ENCODE measurements at places on chromosomes 13 and 19.

DNA sequence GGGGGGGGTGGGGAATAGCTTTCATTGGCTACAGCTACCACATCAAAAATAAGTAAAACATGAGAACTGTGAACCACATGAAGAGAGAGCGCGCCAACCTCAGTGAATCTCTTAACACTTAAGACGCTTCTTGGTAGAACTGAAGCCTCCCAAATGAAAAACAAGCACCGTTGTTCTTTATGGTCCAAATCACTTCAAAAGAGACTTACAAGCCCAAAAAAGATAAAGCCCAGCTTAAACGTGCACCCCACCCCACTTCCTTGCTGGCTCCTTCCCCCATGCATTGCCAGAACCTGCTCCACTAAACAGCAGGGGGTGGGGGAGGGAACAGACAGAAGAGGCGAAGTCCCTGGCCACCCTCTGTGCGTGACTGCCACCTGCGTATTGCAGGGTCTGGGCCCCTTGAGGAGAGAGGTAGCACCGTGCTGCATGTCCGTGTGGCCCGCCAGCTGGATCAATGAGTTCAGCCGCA, 479.1 kb downstream of the FOXO1 start:
- peak; percentile 37 for DNase-seq

- no peak for DNase-seq
Observed at GRCh38 chr19:16378291-16378889, 53.8 kb downstream of the KLF2 start.

GRCh38 chr13:43880926-43881325, 1.2 kb downstream of the LACC1 start:
- DNase-seq: peak; percentile 1

DNA sequence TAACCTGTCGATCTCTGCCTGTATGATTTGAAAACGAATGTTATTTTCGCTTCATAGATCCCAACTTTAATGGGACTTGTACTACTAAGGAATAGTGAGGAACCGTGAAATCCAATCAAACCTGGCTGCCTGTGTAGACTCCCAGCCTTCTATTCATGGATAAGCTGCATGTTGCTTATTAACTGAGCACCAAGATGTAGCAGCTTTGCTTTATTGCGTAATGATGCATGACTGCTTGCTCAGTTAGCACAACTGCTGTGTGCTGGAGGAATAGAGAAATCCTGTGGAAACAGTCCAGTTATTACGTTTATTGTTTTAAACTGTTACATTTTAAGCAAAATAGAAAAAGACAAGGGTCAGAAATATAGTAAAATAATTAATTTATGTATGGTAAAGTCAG, 108.2 kb downstream of the SHISA2 start:
- DNase-seq: no peak

GRCh38 chr13:77831866-77832265, 86.8 kb downstream of the EDNRB start:
- DNase-seq: no peak

DNA sequence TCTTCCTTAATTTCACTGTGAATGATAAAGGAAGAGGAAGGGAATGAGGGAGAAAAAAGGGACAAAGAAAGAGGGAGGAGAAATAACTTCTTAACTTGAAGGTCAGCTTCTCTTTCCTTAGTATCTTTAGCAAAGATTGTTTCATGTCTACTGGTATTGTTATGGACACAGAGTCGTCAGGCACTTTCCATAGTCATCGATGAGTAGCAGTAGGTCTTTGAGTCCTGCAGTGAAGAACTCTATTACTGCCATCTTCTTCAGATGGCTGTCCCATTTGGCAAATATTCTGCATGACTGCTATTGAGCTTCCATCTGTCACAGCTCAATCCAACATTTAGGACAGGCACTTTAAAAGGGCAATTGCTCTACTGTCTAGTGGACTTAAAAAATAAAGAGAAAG, 2463.1 kb downstream of the PCDH9 start:
- DNase-seq: no peak

DNA sequence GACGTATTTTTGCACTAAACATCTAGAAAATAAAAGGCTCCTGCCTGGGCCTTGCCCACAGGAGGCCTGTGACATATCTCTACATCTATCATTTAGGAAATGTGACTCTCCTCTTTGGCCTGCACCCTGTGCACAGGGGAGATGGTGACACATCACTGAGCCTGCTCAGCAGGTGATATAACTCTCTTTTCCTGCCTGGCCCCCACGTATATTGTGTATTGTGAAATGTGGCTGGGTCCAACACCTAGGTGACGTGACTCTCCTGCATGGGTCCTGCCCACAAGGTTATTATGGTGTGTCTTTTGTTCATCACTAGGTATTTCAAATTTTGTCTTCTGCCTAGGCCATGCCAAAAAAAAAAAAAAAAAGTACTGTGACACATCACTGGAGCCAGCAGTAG, 61.4 kb upstream of the ZNF724 start:
- DNase-seq: no peak

DNA sequence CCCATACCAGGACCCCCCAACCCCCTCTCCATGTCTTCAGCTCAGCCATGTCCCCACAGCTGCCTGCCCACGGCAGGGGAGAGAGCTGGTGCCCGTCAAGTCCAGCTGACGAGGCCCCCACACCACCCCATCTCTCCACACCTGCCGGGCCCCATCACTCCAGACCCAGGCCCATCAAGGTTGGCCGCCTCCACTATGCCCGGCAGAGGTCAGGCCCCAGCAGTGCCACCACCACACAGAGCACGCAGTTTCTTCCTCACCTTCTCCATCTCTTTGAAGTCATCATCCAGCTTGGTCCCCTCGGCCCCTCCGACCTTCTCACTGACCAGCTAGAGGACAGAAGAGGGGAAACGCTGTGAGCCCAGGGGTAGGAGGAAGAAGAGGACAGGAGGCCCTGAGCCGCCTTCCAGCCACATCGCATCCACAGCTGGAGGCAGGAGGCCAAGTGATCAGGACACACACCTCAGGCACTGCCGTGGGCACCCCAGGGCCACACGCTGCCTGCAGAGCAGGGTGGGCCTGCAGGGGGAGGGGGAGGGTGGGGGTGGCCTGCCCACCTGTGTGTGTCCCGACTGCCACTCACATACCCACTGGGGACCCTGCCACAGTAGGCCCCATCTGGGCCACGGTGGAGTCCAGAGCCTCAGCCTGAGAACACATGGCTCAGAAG, 23.4 kb downstream of the MPND start:
- no peak for DNase-seq

DNA sequence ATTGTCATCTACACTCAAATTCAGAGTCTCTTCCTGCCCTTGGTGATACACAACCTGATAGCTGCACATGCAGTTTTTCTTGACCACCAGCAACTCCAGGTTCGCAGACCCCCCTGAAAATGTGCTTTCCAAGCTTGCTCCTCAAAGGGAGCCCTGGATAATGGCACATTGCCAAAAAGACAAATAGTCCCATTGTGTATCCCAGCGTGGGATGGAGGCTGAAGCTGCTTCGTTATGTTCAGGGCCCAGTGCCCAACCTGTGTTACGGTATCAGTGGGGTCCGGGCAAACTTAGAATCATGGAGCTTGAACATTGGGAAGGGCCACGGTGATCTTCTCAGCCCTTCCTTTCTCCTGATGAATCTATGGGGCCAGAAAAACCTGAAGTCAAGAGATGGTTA, 173.0 kb downstream of the TEX29 start:
- peak; percentile 46 for DNase-seq

- DNase-seq: no peak
Observed at GRCh38 chr19:18760440-18761383, 30.4 kb downstream of the COMP start.

DNA sequence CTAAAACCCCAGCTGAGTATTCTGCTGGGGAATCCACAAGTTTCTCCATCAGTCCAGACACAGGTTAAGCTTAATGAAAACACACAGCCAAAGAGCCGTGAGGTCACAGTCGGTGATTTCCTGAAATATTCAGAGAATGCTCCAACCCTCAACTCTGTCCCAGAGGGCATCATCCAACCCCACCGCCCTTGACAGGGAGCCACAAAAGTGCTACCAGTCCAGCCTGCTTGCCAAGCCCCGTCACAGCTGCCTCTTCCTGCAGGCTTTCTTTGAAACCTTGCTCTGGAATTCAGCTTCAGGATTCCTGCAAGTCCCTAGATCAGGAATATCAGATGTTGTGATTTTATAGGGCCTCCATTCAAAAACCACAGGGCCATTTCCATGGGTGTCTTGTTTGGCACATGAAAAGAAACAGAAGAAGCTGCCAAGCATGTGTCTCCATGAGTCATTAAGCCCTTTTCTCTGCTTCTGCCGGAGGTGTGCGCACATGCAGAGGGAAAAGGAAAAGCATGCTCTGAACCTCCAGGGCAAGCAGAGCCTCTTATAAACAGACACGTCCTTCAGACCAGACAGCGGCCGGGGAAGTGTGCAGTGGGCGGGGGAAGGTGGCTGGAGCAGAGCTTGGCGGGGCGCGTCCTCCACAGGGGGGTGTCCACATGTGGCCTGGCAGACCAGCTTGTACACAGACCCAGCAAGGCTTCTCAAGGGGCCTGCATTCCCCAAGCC, 164.7 kb downstream of the KATNAL1 start:
- peak; percentile 17 for DNase-seq

- peak; percentile 16 for DNase-seq
Observed at GRCh38 chr13:44407379-44407778, 33.8 kb downstream of the SERP2 start.

GRCh38 chr19:28169168-28169887, 1043.6 kb downstream of the UQCRFS1 start:
- no peak for DNase-seq

- no peak for DNase-seq
Observed at GRCh38 chr13:47396915-47397314, 500.1 kb upstream of the HTR2A start.

DNA sequence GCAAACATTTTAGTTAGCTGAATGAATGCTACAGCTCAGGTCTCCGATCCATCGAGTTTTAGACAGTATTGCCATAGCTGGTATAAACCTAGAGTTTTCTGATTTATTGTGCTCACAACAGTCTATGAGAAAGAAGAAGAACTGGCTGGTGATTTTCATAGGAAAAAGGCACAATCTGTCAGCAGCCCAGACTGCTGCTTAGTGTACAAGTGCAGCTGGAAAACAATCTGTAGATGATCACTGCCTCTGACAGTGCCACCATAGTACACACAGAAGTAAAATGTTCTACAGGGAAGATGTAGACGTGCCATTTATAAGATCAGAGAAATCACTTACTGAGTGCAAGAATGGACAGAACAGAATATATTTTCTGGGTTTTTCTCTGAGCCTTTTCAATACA, 48.4 kb downstream of the MYO16 start:
- DNase-seq: no peak

- DNase-seq: peak; percentile 57
Observed at GRCh38 chr19:19866611-19867248, 1.0 kb downstream of the ZNF253 start.

DNA sequence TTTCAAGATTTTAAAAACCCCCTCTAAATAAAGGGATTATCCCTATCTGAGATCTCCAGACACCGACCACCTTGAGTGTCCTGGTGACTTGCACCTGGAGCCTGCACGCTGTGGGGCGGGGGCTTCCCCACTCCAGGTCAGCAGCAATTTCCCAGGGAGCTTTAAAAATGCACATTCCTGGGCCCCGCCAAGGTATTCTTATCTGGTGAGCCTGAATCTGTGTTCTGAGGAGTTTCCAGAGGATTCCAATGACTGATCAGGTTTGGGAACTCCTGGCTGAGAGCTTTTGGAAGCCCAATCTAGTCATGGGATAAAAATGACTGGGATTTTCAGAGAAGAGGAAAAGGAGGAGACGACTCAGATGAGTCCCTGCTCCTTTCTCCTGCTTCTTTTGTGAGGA, 66.1 kb downstream of the FGF9 start:
- no peak for DNase-seq

DNA sequence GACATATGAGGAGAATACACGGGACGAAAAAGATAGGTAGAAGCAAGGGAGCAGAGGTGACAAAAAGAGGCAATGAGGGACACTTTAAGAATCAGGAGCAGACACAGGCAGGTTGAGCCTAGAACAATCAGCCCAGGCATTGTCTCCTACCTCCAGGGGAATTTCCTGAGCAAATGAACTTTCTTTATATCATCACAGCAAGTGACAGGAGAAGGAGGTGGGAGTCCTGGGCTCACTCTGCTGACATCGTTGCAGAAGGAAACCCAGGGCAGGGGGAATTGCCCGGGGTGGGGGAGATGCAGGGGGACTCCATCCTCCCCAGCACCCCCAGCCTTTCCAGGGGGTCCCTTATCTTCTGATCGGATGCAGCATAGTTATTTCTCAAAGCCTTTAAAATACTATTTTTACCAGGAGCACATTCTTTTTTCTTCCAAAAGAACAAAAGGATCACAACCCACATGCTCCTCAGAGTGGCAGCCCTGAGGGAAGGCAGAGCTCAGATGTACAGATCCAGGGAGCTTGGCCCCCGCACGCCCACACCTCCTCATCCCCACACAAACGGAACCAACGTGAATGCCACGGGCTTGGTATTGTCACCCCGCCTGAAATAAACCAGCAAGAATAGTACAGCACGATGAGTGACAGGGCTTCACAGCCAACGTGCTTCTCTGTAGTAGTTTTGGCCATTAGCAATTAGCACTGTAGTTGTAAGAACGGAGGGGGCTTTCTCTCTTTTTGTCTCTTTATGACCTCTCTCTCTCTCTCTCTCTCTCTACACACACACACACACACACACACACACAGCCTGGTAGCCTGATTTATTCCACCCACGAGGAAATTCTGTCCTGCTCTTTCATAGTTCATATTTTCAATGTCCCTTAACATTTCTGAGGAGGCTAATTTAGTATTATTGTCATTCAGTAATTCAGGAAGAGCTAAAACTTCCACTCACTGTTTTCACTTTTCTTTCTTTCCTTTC, 169.5 kb upstream of the UBL3 start:
- no peak for DNase-seq

DNA sequence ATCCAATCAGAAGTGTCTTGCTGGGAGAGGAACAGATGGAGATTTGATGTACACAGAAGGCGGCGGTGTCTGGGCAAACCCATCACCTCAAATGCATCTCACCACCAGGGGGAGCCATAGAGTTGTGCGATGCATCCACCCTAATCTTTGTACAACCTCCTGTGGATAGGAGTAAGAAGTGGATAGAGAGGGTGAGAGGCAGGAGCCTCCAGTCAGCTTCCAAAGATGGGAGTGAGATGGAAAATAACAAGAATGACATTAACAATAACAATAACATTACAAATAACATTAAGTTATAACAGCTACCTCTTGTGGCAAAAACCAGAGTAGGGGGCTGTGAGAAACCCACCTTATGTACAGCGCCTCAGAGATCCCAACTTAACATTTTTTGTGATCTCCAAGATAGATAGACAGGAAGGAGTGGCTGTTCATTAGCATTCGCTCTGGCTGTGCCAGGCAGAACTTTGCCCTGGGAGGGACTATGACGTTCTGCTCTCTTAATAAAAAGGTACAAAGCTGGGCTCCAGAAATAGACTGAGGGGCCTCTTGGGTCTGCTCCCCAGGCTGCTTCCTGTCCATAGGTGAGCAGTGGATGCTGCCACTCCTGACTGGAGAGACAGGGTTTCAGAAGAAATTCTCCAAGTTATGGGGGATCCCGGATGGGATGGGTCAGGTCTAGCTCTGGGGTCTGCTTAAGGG, 5.2 kb upstream of the CEACAM18 start:
- DNase-seq: peak; percentile 60

- DNase-seq: no peak
Observed at GRCh38 chr19:3359919-3360420, 6.4 kb upstream of the NFIC start.

GRCh38 chr13:77055158-77055557, 28.2 kb upstream of the FBXL3 start:
- no peak for DNase-seq
